ENCODE measurements at places on chromosomes 11 and 22. TPM values are rescaled to one million over a fixed set of nuclear protein-coding genes. Genes with fewer than 3 reads are reported as not detected.

DNA sequence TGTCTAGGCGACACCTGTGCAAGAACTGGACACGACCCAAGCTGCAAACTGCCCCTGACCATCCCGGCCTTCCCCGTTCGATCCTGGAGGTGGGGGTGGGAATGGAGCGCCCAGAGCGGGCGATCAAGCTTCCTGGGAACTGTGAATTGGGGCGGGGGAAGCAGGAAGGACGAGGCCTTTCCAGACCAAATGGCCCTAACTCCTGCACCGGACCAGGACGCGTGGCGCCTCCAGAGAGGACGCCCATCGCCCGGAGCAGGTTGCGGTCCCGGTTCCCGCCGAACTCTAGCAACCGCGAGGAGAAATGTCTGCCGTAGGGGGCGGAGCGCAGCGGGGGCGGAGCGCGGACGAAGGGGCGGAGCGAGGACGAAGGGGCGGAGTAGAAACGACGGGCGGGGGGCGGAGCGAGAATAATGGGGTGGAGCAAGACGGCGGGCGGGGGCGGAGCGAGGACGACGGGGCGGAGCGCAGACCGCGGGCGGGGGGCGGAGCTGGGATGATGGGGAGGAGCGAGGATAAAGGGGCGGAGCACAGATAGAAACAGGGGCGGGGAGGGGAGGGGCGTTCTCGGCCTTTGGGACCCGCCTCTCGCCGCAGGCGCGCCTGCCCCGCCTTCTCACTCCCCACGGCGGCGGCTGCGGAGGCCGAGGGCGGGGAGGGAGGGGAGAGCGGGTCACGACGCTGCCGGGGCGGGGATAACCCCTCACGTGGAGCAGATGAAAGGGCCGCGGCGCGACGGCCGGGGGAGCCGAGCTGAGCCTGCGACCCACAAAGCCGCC, at the start of gene ZNRF3:
TSS of gene ZNRF3 (plus strand) at position 695 of the 779 bp plus-strand sequence. CDS start 195 bp downstream, outside the sequence.
- DNase-seq: peak; percentile 47

DNA sequence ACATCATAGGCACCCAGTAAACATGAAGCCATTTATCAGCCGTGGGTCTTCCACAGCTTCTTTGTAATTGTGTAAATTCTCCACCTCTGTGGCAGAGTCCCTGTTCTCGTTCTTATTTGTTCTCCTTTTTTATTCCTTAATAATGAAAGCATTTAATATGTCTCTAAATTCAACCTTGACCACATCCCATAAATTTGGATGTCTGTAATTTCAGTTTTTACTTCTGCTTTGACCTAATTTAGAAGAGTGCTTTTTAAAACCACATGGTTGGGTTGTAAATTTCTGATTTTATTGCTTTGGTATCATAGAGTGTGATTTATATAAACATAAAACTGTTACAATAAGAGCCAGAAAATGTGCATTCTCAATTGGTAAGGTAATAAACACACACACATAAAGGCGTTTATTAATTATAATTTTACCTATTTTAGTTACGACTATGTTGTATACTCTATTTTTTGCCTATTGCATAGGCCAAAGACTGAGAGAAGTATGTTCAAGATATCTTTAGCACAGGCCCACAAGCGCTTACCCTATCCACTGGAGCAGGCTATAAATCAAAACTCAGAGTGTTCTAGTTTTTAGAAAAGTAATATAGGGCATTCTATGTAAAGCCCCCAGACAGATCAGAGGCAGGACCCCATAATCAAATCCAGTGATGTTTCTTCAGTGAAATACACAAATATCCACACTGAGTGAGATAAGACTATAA, 58.0 kb upstream of the CCND1 start:
- no peak for DNase-seq

DNA sequence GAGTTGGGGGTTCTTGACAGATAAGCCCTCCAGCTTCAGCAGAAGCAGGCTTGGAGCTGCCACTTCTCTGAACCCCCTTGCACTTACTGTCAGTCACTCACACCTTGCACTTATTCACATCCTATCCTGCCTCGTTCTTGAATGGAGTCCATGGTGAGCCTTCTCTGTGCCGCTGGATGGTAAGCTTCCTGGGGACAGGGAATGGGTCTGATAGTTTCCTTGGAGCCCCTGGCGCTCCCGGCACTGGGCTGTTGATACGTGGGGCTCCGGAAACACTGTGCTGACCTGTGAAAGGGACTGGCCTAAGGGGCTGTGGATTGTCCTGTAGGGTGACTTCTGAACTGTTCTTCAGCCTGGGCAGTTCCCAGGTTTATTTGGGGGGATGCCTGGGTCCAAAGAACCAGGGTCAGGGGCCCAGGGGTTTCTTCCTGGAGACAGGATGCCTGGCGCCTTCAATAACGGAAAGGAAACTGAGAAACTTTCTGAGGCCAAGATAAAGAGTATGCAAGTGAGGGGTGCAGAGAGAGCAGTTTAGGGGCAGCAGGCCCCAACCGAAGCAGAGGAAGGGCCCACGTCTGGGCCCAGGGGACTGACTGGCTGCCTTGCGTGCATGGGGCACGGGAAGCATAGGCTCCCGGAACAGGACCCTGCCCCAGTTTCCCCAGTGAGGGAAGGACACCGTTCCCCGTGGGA, 709 bp upstream of the ST3GAL4 start:
- no peak for DNase-seq

OR6A2 gene
- total RNA-seq: under 0.01 TPM

C11orf52 gene
- 2.3 TPM for total RNA-seq

GRCh38 chr11:62433141-62433903, 14.5 kb downstream of the SCGB1A1 start:
- DNase-seq: no peak

GRCh38 chr22:42680648-42681047, 31.5 kb upstream of the CYB5R3 start:
- DNase-seq: peak; percentile 98

PKNOX2 gene
- not detected for total RNA-seq

EHF gene
- total RNA-seq: 322 TPM

GRCh38 chr11:20563866-20564265, 35.5 kb upstream of the SLC6A5 start:
- DNase-seq: no peak

All from bronchial epithelial cell (primary cell).